Tracheal epithelial cell (primary cell): ENCODE measurements at places on chromosomes 3 and 15. TPM values are rescaled to one million over a fixed set of nuclear protein-coding genes. Genes with fewer than 3 reads are reported as not detected.

GPR149 gene
- total RNA-seq, result not detected in 2 replicates

ERICH6 gene
- total RNA-seq, result under 0.01 and 0.24 TPM in 2 replicates

AZI2 gene
- total RNA-seq, result 57.3 and 64.1 TPM in 2 replicates

BUB1B gene
- 1.7 and 2.3 TPM in 2 replicates for total RNA-seq

TP63 gene
- 73.3 and 129 TPM in 2 replicates for total RNA-seq

SEMA3F gene
- total RNA-seq, result 65.3 and 87.8 TPM in 2 replicates

LDHAL6B gene
- total RNA-seq, result not detected in 2 replicates

PARP6 gene
- 20.9 and 22.9 TPM in 2 replicates for total RNA-seq

PLSCR4 gene
- 0.21 and 0.48 TPM in 2 replicates for total RNA-seq

ZMYND10 gene
- 0.24 and 1.9 TPM in 2 replicates for total RNA-seq

KIF15 gene
- total RNA-seq, result 0.85 and 2.4 TPM in 2 replicates

ATP2B2 gene
- under 0.01 TPM in 1 of 2 replicates, not detected in the other for total RNA-seq

ANKDD1A gene
- total RNA-seq, result 4.5 and 4.6 TPM in 2 replicates

SLC24A5 gene
- total RNA-seq, result not detected in 2 replicates
